Activated T-cell treated with anti-CD3 and anti-CD28 coated beads, Interleukin-2, amount 50 U/mL, for 48 hours (primary cell): ENCODE measurements at places on chromosomes 11 and 22.

GRCh38 chr11:107998761-107999160 lies 9.9 kb upstream of the CUL5 start:
- DNase-seq: no peak

DNA sequence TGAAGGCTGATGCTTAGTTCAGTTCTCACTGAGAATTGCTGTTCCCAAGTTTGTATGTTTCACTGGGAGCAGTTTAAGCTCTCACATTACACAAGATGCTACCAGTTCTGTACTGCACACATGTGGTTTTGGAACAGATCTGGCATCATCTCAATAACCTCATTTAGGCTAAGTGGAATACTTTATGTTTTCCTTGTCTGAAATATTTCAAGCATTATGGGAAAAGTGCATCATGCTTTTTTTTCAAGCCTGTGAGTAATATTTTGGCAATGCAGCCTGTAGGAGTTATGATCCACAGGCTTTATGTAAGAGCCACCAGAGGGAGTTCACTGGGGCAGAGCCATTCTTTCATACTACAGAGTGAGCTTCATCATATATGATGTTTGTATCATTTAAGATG lies 141.5 kb downstream of the OR4C45 start:
- no peak for DNase-seq

GRCh38 chr22:31818481-31819392 lies 64.9 kb downstream of the DEPDC5 start:
- peak; percentile 51 for DNase-seq

DNA sequence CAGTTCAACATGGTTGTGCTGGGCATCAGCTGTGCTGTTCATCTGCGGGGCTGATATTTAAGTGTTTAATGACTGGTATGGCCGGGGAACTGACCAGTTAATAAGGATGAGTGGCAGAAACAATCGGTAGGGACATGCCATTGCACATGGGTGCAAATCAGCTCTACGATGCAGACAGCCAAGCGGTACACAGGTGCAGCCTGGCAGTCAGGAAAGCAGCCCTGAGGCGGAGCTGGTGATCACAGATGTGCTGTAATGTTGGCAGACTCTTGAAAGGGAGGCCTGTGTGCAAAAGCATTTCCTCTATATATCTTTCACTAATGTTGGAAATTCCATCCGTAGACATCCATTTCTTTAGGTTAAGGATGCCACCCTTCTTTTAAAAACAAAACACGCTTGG lies 1.1 kb downstream of the MMP20 start:
- no peak for DNase-seq

DNA sequence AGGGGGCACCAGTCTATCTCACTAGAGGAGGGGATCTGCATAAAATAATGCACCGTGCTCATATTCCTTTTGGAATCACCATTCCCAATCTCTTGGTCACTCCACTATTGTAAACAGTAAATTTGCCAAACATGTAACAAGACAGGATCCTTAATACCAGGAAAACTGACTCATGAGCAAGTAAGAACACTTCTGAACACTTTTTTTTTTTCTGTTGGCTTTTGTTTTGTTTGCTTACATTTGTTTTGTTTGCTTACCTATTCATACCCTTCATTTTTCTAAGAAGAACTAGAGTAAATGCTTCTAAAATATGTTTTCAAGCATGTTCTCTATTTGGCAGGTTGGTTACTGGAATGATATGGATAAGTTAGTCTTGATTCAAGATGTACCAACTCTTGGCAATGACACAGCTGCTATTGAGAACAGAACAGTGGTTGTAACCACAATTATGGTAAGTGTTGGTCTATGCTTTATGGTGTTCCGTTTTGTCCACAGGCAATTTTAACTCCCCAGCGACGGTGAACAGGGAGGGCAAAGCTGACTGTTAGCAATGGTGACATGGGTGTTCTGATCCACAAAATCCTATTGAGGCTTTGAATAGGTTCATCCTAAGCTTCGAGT lies 111.8 kb downstream of the MSANTD4 start:
- no peak for DNase-seq

GRCh38 chr11:35144136-35144741 lies 5.3 kb downstream of the CD44 start:
- DNase-seq: peak; percentile 71

GRCh38 chr11:102012946-102013345 lies 34.3 kb upstream of the CFAP300 start:
- no peak for DNase-seq

GRCh38 chr11:61124574-61125309 lies 22.5 kb downstream of the CD5 start:
- no peak for DNase-seq

DNA sequence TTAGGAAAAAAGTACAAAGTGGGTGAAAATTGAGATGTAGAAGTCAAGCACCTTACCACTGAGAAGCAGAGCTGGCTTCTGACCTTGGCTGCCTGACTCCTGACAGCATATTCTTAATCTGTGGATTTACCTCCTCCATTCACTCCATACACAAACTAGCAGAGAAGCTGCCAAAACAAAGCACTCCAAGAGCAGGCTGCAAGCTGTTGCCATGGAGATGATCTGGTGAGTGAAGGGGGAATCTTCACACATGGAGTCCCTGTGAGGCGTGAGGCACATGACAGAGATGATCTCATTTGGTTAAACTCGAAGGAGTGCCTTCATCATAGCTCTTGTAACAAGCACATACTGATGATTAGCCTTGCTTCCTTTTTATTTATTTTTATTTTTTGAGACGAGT lies 16.1 kb downstream of the COMMD9 start:
- DNase-seq: no peak

DNA sequence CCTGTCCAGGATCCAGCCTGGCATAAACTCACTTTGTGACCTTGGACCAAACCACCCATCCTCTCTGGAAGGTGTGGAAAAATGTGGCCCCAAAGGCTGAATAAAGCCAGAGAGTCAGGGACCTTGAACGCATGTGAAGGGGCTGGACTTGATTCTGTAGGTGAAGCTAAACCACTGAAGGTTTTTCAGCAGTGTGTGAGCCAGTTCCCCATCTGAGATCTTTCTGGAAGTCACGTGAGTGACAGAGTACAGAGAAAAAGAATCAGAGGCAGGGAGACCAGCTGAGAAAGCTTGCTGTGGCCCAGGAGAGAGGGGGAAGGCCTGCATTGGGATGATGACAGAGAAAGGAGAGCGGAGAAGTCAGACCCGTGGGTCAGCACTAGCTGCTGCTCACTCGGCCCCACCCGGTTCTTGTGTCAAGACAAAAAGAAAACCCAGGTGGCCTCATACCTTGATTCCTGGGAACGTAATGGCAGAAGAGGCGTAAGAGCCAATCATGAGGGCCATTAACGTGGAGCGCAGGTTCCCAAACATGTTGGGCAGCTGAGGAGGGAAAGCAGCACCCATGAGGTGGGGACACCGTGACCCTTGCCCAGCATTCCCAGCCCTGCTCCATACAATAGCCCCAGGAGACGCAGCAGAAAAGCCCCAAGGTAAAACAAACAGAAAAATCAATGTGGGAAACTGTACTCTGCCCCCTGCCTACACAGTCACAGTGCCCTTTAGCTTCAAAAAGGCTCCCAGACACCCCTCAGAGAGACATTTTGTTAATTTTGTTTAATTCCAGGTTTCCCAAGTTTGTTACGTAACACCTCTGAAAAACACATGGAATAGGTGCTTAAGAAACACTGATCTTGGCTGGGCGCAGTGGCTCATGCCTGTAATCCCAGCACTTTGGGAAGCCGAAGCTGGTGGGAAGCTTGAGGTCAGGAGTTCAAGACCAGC lies 17.9 kb downstream of the SLC43A1 start:
- no peak for DNase-seq

DNA sequence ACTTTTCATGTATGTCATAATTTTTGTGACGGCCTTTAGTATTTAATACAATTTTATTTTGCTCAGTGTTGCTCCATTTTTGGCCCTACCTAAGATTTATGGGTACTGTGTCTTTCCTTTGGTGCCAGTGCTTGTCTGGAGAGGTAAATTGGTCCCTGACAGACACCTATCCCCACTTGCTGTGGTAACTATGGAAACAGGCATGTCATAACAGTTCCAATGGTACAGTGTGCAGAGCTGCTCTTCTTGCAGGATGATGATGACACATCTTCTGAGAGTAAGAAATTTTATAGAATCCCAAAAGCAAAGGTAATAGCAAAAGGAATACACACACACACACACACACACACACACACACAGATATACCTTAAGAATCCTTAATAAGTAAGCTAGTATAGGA lies 118.5 kb downstream of the ELP4 start:
- no peak for DNase-seq

DNA sequence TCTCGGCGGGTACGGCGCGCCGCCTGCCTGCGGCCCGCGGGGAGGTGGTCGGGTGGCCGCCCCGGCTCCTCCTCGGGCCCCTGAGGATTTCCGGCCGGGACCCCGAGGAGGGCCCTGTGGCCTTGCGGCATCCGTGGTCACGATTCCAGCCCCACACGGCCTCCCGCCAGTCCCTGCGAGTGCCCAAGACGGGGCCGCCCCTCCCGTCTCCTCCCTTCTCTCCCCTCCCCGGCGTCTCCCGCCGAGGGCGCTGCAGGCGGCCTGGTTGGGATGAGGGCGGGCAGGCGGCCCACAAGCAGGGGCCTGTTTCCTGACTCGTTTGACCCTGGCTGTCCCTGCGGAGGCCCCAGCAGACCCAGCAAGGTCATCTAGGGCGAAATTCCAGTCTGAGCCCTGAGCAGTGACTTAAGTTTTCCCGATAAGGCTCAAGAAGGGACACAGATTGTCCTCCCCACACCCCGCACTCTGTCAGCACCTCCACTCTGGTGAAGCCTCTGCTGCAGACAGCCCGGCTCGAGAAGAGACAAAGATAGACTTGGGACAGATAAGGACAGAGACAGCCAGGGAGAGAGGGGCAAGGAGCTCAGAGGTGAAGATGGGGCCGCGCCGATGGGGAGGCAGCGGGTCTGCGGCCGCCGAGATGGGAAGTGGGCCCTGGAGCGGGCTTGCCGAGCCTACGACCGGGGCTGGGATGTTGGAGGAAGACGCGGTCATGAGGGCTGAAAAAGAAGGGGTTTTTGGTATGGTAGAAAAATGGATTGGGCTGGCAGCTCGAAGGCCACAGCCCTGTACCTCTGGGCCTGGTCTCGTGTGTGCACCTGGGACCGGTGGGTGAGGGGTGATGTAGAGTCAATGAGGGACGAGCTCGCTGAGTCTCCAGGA lies 95.0 kb downstream of the SWAP70 start:
- DNase-seq: peak; percentile 81
